ENCODE measurements at places on chromosomes 13 and 19.

DNA sequence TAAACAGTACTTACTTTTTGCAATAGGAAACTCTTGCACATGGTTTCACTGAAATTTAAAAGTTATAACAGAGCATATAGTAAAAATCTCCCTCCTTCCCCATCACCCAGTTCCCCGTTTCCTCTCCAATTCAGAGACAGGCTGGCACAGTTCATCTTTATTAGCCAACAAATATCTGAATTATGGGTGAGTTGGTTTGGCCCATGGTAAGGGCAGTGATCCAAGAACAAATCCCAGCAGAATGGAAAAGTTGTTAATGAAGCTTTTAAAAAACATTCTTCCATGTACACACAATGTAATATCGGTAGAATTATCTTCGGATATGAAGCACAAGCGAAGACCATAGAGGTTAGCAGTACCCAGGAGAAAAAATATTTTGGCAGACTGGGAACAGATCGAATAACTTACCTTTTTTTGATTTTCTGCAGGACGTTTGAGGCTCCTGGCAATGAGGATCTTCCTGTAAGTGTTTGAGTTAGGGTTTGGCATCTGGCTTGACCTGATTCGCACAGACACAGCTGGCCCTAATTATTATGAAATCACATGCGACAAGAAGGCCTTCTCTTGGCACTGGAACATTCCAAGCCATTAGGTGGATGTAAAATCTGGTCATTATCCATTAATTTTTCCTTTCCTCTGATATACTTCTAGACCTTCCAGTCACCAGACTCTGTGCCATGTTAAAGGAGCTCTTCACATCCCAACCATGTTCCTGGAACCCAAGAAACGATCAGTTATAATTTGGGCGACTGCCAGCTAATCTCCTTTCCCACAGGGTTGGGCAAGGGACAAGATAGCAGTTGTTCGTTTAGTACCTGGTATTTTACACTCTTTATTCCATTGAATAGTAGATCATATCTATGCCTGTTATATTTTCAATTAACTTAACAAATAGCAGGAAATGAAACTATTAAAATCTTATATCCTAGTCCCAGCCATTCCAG is 139.4 kb upstream of the TSC22D1 start:
- no peak for DNase-seq

DNA sequence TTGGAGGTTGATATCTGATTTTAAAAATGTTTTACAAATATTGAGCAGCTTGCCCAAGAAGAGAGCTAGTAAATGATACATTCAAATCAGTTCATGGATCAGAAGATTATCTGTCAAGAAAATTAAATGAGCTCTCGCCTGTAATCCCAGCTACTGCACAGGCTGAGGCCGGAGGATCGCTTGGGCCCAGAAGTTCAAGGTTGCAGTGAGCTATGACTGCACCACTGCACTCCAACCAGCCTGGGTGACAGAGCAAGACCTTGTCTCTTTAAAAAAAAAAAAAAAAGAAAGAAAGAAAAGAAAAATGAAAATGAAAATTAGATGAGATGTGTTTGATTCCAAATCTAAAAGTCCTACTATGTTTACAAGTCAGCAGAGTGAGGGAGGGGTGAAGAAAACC is 2.4 kb downstream of the SPART start:
- DNase-seq = no peak

DNA sequence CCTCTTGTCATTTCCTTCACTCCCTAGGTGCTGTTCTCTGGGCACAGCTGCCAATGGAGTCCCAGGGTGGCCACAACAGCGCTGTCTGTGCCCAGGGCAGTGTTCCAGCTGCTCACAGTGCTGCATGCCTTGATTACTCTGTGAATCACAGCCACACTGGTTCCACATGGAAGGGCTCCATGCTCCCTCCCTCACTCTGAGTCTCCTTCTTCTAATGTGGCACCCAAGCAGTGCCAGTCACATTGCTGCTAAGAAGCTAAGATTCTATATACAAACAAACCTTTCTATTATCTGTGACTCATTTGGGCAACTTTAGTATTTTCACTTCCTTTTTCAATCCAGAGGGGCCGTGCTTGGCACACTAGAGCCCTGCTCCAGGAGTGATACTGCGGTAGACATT is 248.7 kb downstream of the TDRD3 start:
- no peak for DNase-seq

GRCh38 chr19:34786236-34786635 is 13.2 kb upstream of the ZNF599 start:
- DNase-seq = no peak

DNA sequence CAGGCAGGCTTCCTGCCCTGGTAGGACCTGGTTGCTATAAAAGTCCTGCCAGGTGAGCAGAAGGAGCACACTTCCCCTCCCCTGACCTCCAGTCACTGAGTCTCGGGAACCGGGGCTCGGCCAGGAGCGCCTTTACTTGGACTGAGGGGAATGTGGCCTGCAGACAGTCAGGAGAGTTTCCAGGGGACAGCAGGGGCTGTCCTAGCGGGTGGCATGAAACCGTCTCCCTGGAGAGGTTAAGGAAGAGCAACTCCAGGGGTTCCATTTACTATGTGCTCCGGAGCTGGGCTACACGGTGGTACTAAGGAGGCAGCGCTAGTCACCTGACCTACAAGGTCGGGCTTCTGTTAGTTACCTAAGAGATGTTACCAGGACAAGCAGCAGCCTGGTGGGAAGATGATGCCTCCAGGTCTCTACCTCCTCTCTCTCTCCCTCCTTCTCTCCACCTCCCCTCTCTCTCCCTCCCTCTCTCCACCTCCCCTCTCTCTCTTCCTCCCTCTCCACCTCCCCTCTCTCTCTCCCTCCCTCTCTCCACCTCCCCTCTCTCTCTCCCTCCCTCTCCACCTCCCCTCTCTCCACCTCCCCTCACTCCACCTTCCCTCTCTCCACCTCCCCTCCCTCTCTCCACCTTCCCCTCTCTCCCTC is 4.1 kb upstream of the CNOT3 start:
- peak; percentile 71 for DNase-seq

DNA sequence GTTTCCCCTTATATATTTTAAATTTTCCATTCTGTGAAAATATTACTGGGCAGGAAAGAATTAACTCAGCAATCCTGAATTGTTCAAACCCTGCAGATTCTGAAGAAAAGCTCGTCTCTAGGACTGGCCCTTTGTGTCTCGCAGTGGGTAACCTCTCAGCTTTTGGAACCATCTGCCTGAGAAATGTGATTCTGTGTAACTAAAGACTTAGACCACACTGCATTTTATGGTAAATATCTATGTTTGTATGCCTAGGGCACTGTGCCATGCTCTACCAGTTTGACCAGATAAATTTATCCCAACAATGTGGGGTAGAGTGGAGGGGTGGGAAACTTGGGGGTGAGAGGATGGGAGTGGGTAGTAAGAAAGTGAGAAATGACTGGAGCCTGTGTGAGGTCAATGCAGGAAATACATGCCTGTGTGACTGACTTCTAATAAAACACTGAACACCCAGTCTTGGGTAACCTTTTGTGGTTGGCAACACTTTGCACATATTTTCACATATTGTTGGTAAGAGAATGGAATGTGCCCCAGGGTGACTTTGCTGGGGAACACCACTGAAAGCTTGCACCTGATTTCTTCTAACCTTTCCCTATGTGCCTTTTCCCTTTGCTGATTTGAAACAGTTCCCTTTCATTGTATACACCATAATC is 1181.9 kb downstream of the OLFM4 start:
- DNase-seq = no peak

DNA sequence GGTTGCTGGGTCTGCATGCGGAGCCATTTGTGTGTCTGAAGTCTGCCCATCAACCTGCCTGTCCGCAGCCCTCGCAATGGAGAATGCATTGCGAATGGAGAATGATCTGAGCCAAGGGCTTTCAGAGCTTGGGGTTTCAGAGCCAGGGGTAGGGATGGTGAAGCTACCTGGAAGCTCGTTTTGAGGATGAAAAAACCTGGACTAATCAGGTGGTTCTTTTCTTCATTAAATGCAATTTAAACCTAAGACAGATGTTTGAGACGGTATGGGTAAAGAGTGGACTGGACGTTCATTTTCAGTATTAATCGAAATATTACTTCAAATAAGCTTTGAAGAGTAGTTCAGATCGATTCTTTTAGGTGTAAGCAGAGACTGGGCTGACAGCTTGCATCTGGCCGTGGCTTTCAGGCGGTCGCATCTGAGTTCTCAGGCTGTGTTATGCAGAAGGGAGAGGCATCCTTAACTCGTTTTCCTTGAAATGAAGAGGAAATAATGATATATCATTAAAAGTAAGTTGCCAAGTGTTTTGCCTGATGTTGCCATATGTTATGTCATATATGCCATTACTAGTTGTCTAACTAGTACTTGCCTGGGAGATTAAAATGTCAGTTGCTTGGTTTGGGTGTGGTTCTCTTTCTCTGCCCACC is 801 bp downstream of the MCF2L start:
- DNase-seq = no peak

DNA sequence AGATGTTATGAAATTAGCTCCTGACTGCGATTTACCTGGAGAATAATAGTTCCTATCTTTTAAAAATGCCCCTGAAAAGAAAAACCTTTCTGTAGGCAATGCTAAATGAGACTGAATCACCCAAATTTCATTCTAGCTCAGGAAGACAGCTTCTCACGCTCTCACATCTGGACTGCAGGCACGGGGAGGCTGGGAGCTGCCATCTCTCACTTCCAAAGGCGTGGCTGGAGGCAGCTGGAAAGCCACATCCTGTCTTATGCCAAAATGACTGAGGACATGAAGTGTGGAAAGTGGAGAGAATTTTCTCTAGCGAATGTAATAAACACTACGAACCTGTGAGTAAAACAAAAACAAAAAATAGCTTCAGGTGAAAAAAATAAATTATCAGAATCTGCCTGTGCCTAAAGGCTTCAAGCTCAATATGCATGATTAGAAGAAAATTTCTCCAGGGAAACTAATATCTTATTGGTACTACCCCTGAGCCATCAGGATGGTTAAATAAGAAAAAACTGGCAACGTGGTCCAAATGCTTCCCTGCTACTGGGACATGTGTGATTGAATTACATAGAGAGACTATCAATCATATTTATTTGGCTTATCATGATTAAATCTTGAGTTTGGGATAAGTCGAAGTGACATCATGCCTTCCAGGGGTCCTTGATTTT is 58.1 kb upstream of the UBL3 start:
- no peak for DNase-seq

GRCh38 chr13:47372751-47373150 is 475.9 kb upstream of the HTR2A start:
- no peak for DNase-seq

GRCh38 chr13:106183410-106184065 is 351.9 kb downstream of the EFNB2 start:
- peak; percentile 3 for DNase-seq

DNA sequence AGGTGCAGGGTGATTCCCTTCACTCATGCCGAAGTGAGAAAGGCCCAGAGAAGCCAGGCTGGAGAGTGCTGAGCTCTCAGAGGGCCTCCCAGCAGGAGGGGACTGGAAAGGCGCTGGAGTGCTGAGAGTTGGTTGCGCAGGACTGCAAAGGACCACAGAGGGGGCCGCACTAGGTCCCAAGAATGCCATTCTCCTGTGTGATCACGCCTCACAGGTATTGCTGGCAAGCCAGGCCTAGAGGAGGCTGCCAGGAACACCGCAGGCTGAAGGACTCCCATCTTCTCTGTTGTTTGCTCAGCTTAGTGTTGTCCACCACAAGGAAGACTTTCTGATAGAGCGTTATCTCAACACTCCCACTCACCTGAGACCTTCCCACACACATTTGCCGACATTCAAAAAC is 165.0 kb downstream of the FGF14 start:
- no peak for DNase-seq

- DNase-seq = no peak
These were observed 11.0 kb downstream of the ZNF574 start for GRCh38 chr19:42086770-42087550.

Measured in DMS153 (cell line).